Endothelial cell (in vitro differentiated cells): ENCODE measurements at places on chromosomes 13 and 19. TPM values are rescaled to one million over a fixed set of nuclear protein-coding genes. Genes with fewer than 3 reads are reported as not detected.

GRCh38 chr19:56946159-56946558 is 105.6 kb upstream of the PEG3 start:
- no peak overlapping the region for H3K27ac ChIP-seq
- peaks cover 17% of the 10 kb centered on the region for H3K36me3 ChIP-seq

GRCh38 chr19:30695171-30695875 is 323.1 kb downstream of the ZNF536 start:
- H3K27ac ChIP-seq, result no peak overlapping the region
- H3K27me3 ChIP-seq, result peaks cover 3% of the 10 kb centered on the region
- DNase-seq, result peak; percentile 47
- peaks cover 10% of the 10 kb centered on the region for H3K4me1 ChIP-seq
- H3K36me3 ChIP-seq, result no peaks in the 10 kb centered on the region

LILRB5 gene
- total RNA-seq, result not detected

GRCh38 chr19:52653161-52653560 is 15.0 kb upstream of the ZNF83 start:
- no peak for DNase-seq
- no peaks in the 10 kb centered on the region for H3K4me1 ChIP-seq
- H3K27me3 ChIP-seq, result no peaks in the 10 kb centered on the region
- no peak overlapping the region for H3K27ac ChIP-seq

KLK3 gene
- total RNA-seq, result not detected

GRCh38 chr13:51435002-51435578 is 17.7 kb downstream of the INTS6 start:
- peaks cover 4% of the 10 kb centered on the region for H3K36me3 ChIP-seq
- H3K4me3 ChIP-seq, result no peak overlapping the region
- H3K27ac ChIP-seq, result no peak overlapping the region

VSTM2B gene
- total RNA-seq, result 0.18 TPM

DNA sequence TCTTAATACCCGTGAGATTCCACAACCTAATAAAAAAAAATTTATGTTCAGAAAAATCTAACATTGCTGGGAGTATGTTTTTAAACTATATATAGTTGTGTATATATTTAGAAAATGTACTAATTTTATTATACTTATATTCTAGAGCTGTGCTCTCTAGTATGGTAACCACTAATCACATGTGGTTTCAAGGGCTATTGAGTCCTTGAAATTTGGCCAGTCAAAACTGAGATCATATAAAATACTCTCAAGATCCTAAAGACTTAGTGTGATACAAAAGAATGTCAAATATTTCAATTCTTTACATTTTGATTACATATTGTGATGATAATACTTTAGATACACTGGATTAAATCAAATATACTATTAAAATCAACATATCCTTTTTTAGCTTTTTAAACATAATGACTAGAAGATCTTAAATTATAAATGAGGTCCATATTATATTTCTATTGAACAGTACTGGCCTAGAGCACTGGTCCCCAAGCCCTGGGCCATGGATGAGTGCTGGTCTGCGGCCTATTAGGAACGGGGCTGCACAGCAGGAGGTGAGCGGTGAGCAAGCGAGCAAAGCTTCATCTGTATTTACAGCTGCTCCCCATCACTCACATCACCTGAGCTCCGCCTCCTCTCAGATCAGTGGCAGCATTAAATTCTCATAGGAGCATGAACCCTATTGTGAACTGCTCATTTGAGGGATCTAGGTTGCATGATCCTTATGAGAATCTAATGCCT is 176.5 kb upstream of the NBEA start:
- no peak for DNase-seq
- no peaks in the 10 kb centered on the region for H3K27me3 ChIP-seq
- peaks cover 3% of the 10 kb centered on the region for H3K36me3 ChIP-seq
- H3K27ac ChIP-seq, result no peak overlapping the region
- H3K4me1 ChIP-seq, result no peaks in the 10 kb centered on the region

DNA sequence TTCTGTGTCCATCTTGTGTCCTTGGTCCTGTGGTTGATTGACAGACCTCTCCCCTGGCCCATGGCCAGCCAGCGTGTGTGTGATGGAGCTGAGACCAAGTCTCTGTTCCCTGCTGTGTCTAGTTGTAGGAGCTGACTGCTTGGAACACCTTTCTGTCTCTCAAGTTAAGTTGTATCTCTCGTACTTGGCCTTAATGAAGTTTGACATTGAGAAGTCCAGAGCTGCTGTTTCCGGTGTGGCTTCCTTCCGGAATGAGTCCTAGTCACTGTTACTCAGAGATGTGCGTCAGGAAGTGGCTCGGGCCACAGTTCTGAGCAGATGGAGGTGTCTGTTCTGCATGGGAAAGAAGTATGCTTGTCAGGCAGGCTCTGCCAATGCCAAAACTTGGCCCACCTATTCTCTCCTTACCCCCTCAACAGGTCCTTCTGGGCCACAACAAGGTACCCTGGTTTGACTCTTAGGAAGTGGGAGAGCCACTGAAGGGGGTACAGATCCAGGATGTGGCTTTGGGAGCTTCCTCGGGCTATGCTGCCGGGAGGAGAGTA is 54.3 kb downstream of the GATAD2A start:
- H3K27me3 ChIP-seq, result peaks cover 14% of the 10 kb centered on the region
- no peak for DNase-seq
- H3K4me3 ChIP-seq, result peak overlapping the region; percentile 6

DNA sequence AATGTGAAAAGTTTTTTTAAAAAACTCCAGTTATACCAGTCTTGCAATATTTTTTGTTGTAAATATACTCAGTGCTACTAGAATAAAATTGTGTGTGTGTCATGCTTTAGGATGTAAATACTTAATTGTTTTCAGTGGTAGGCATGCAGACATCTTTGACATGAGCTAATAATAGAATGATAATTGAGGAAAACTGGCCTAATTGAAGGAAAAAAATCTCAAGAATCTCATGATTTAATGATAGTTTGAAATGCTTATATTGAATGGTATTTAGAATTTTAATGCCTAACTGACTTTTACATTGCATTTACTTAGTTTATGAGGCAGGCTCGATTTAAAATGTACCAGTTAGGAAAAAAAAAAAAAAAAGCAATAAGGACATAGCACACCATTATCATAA is 3.2 kb upstream of the MAB21L1 start:
- H3K4me3 ChIP-seq, result no peak overlapping the region
- no peak for DNase-seq
- H3K4me1 ChIP-seq, result peaks cover 24% of the 10 kb centered on the region
- H3K27ac ChIP-seq, result no peak overlapping the region
- peaks cover 24% of the 10 kb centered on the region for H3K27me3 ChIP-seq
- no peaks in the 10 kb centered on the region for H3K36me3 ChIP-seq

GRCh38 chr19:49064768-49065611 is at the start of gene NTF4:
Gene NTF4 (minus strand): TSS chr19:49064818. CDS start chr19:49061997, 2,821 bp downstream.
- H3K4me1 ChIP-seq, result peaks cover 2% of the 10 kb centered on the region
- no peak within 1 kb of the TSS for H3K27ac ChIP-seq
- peaks cover 8% of the 10 kb centered on the region for H3K36me3 ChIP-seq
- DNase-seq, result peak; percentile 54
- H3K4me3 ChIP-seq, result peak within 1 kb of the TSS; percentile 47

DNA sequence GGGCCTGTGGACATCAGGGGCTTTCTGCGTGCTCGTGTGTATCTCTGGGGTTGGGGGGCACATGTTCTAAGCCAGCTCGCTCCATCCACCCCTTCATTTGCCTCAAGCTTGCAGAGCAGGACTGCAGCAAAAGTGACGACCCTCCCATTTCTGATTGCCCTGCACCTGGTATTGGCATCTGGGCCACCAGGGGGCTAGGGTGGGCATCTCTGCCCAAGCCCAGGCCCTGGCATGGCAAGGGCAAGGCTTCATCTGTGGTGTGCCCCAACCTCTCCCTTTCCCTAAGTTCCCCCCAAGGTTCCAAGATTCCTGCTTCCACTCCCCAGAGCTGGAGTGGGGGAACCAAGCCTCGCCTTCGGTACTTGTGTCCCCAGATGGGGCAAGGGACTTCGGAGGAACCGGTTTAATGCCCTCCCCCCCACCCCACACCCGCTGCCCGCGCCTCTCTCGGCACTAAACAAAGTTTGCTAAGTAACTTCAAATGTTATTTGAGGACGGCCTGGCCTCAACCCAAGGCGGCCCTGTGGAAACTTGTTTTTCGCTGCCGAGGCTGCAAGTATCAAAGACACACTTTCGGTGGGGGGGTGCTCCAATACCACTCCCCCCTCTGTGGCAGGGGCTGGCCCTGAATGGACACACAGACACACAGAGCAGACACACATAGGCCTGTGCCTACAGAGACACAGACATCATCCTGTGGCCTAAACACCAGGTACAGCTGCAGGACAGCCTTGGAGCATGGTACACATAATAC is 12.2 kb downstream of the NFIX start:
- DNase-seq, result no peak
- peak overlapping the region; percentile 43 for H3K27ac ChIP-seq

TRIP10 gene
- total RNA-seq, result 42.8 TPM

DNA sequence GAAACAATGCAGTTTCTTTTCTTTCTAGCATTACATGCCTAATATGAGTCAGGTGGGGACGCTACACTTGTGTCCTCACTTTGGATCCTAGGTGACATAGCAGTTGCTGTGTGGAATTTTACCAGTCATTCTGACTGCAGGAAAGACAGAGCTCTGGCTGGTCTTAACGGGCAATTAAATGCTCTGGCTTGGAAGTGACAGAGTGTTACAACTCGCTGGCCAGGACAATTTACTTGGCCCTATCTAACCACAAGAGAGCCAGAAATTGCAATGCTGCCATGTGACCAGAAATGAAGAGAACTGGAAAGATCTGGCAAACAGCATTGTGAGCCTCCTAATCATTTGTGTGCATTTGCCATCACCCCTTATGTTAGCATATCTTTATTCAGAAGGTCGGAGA is 351.1 kb downstream of the DCT start:
- H3K4me1 ChIP-seq, result no peaks in the 10 kb centered on the region
- H3K27ac ChIP-seq, result no peak overlapping the region
- H3K27me3 ChIP-seq, result no peaks in the 10 kb centered on the region
- no peak for DNase-seq
- no peaks in the 10 kb centered on the region for H3K36me3 ChIP-seq
- no peak overlapping the region for H3K4me3 ChIP-seq

PSG1 gene
- total RNA-seq, result not detected

- H3K36me3 ChIP-seq, result no peaks in the 10 kb centered on the region
- H3K27me3 ChIP-seq, result no peaks in the 10 kb centered on the region
- H3K27ac ChIP-seq, result no peak overlapping the region
These were observed 17.0 kb upstream of the TDRD3 start for GRCh38 chr13:60379837-60380565.

HSPBP1 gene
- 24.6 TPM for total RNA-seq

DNA sequence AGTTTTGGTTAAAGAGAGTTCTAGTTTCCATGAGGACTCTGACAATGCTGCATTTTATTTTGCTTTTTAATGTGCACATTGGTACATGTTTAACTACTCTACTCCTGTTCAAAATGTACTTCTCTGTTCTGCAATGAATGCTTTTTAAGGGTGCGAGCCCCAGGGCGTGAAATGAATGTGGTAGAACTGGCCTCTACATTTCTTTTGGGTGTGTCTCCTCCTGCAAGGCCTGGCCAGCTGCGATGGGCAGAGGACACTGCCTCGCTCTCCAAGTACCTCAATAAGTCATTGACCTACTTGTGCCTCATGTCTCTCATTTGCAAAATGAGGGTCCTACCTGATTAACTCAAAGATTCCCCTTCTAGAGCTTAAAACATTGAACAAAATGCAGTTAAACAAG is 6.7 kb downstream of the RGS9BP start:
- H3K27ac ChIP-seq, result no peak overlapping the region
- H3K27me3 ChIP-seq, result peaks cover 2% of the 10 kb centered on the region
- H3K4me3 ChIP-seq, result no peak overlapping the region

GRCh38 chr13:59946944-59947343 is 216.8 kb downstream of the DIAPH3 start:
- H3K4me3 ChIP-seq, result no peak overlapping the region
- no peak overlapping the region for H3K27ac ChIP-seq
- H3K36me3 ChIP-seq, result no peaks in the 10 kb centered on the region
- H3K4me1 ChIP-seq, result peaks cover 3% of the 10 kb centered on the region
- DNase-seq, result no peak

DNA sequence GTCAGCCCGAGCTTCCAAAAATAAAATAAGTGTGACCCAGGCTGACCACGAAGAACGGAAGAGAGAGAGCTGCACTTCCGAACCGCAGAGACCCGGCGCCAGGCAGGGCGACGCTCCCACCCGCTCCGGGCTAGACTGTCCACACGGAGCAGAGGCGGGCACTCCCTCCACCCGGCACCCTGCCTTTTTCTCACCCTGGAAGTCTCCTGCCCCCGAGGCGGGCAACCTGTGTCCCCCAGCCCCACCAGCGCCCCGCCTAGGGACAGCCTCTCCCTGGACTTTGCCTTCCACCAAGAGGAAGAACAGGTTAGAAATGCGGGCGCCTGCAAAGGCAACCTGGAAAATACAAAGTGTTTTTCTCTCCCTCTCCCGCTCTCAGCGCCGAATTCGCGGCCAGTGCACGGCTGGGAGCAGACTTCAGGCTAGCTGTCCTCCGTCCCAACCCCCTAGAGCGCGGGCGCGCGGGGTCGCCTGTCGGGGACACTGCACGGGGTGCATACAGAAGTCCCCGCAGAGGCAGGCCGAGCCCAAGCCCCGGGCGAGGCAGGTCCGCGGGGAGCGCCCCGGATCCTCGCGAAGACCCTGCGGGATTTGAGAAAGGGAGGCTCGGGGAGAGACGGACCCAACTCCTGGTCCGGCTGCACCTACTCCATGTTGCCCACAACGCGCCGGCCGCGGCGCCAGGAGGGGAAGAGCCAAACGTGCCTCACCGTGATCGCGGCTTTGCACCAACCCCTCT is 845 bp downstream of the SPRY2 start:
- peaks cover 14% of the 10 kb centered on the region for H3K36me3 ChIP-seq
- H3K27ac ChIP-seq, result peak overlapping the region; percentile 100
- peaks cover 17% of the 10 kb centered on the region for H3K4me1 ChIP-seq
- H3K4me3 ChIP-seq, result no peak overlapping the region
- peak; percentile 46 for DNase-seq

- no peak overlapping the region for H3K4me3 ChIP-seq
- H3K27me3 ChIP-seq, result no peaks in the 10 kb centered on the region
- H3K4me1 ChIP-seq, result no peaks in the 10 kb centered on the region
- no peaks in the 10 kb centered on the region for H3K36me3 ChIP-seq
- H3K27ac ChIP-seq, result no peak overlapping the region
These were observed 48.1 kb upstream of the PCDH9 start for GRCh38 chr13:67278235-67278634.

- peaks cover 1% of the 10 kb centered on the region for H3K27me3 ChIP-seq
- H3K4me1 ChIP-seq, result peaks cover 4% of the 10 kb centered on the region
- H3K4me3 ChIP-seq, result no peak overlapping the region
- DNase-seq, result no peak
- H3K27ac ChIP-seq, result no peak overlapping the region
- no peaks in the 10 kb centered on the region for H3K36me3 ChIP-seq
These were observed 274.7 kb downstream of the FGF14 start for GRCh38 chr13:102127153-102127552.

SLITRK1 gene
- 0.51 TPM for total RNA-seq

CD37 gene
- total RNA-seq, result not detected
